ENCODE measurements at places on chromosomes 16 and 17.

DNA sequence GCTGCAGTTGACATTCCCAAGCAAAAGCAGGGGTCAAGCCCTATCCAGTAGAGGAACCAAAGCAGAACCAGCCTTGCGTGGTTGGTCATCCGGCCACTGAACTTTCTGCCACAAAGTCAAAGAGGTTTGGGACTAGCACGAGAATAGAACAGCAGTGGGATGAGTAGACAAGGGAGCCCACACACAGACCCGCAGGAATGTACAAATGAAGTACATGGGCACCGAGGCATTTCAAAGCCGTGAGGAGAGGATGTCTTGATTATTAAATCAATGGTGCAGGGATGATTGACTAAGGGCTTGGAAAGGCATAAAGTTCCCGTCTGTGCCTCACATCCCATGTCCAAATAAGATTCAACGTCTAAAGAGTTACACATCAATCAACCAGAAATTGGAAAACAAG lies 81.8 kb upstream of the TBC1D3K start:
- no peaks in the 10 kb centered on the region for H3K36me3 ChIP-seq
- no peaks in the 10 kb centered on the region for H3K27me3 ChIP-seq
- no peak overlapping the region for H3K4me3 ChIP-seq

DNA sequence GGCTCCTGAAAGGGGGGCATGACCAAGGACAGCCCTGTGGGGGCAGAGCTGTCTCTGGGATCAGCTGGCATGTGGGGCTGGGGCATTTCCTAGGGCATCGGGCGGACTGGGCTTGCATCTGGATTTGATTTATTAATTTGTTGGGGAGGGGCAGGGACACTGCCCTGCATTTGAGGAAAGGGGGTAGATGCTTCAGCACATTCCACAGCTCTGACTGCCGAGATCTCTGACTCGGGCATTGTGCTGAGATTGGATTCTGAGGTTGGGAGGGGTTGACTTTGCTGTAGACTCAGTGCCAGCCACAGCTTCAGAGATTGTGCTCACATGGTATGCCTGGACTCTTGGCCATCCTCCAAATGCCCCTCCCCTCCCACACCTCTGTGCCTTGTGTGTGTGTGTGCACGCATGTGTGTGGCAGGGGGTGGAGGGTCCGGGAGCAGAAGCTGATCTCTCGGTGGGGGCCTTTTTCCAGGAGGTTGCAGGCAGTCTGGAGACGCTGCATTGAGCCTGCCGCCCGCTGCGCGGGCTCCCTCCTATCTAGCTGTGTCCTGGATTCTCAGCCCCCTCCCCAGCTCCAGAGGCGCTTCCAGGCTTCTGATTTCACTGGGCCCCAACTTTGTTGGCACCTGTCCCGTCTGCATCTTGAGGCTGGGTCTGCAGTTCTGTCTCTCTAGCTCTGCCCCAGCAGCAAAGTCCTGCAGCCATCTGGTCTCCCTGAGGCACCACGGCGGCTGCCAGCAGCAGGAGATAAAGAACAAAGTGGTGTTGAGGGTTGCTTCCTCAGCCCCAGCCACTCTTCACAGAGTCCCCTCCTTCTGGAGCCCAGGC lies 14.9 kb downstream of the IGFBP4 start:
- H3K27me3 ChIP-seq = no peaks in the 10 kb centered on the region
- H3K36me3 ChIP-seq = peaks cover 28% of the 10 kb centered on the region
- peak overlapping the region; percentile 78 for H3K27ac ChIP-seq
- H3K4me1 ChIP-seq = peaks cover 71% of the 10 kb centered on the region

DNA sequence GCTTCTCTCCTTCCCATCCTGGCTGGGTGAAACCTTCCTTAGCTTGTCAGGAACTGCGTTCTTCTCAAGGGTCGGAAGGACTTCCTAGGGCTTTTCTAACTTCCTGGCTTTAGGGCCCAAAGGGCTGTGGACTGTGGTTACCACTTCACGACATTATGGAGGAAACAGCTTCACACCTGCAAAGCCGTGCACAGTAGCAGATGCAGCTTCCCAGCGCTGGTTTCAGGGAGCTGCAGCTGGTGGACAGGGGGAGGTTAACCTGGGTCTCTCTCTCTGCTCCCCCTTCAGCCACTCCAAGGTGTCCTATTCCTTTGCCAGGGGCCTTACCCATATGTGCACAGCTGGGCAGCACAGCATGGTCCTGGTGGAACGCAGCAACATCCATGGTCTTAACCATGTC lies 155.8 kb upstream of the CDC42EP4 start:
- DNase-seq = no peak
- no peak overlapping the region for H3K27ac ChIP-seq
- H3K4me3 ChIP-seq = no peak overlapping the region
- H3K27me3 ChIP-seq = no peaks in the 10 kb centered on the region
- H3K4me1 ChIP-seq = no peaks in the 10 kb centered on the region

DNA sequence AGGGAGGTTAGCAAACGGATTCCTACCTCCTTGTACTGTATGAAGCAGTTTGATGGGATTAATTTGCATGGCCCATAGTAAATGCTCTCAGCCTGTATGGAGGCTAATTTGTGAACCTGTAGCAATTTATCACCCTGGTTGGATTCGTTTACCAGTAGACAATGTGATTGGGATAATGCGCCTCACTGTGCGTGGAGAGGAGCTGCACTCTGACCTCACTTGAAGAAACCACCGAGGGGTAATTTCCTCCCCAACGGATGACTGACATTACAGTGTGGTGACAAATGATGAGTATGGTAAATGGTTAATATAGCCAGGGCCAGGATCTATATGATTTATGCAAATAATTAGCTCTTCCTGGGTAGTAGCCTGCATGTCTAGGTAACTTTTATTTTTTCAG lies 479.1 kb upstream of the RBFOX1 start:
- DNase-seq = no peak
- H3K27ac ChIP-seq = no peak overlapping the region
- H3K36me3 ChIP-seq = no peaks in the 10 kb centered on the region
- no peaks in the 10 kb centered on the region for H3K4me1 ChIP-seq
- no peaks in the 10 kb centered on the region for H3K27me3 ChIP-seq

- no peaks in the 10 kb centered on the region for H3K27me3 ChIP-seq
- H3K36me3 ChIP-seq = no peaks in the 10 kb centered on the region
- H3K4me3 ChIP-seq = peak within 1 kb of the TSS; percentile 78
- H3K4me1 ChIP-seq = peaks cover 2% of the 10 kb centered on the region
- DNase-seq = peak; percentile 96
Observed at GRCh38 chr16:81077076-81077940, at the start of gene C16orf46. Gene C16orf46 (minus strand): TSS chr16:81077238. CDS start chr16:81063955, 13,283 bp downstream.

DNA sequence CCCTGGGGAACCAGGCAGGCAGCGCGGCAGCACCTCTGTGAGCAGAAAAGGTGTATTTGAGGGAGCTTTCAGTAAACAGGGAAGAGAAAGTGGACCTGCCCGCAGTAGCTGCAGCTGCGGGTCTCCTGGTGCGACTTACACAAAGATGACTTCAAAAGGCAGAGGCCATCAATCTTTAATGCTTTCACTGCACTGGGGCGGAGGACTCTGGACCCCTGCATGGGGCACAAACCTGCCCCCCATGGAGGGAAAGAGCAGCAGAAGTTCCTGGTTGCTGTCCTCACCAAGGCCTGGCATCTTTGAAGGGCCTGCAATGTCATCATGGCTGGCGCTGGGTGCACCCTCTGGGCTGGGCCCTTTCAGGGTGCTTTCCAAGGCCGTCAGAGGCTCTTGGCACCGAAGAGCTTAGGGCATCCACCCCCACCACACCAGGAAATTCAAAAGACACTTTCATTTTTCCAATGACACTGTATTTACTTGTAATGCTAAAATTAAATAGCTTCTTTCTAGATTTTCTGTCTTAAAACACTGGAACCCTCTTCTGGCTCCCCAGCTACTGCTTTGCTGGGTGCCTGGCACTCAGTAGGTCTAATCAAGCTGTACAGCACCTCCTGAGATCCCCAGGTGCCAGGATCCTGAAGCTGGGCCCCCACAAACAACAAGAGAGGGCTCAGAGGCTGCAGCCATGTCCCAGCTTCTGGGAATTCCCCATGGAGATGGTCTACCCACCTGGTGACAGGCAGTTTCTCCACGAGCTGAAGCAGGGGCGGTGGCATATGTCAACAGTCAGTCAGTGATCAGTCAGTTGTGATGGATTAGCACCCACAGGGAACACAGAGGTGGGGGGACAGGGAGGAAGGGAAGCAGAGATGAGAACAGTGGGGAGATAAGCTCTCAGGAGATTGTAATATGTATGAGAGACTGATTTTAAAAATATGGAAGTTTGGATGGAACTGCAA lies 2.1 kb upstream of the CACNG1 start:
- H3K36me3 ChIP-seq = no peaks in the 10 kb centered on the region
- no peak overlapping the region for H3K27ac ChIP-seq

DNA sequence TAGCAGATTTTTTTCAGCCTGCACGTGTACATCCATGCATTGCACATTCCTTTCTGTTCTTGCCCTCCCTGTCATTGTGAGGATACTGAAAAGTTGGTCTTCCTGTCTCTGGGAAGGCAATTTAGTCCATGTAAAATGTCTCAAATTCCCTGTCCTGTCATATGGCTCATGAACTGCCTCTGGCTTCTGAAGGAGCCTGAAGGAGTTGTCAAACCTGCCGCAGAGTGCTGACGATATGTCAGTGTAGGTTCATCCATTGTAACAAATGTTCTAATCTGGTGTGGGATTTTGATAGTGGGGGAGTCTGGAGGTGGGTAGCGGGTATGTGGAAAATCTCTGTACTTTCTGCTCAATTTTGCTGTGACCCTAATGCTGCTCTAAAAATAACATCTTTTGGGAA lies 59.6 kb downstream of the YPEL2 start:
- no peaks in the 10 kb centered on the region for H3K4me1 ChIP-seq
- DNase-seq = no peak
- H3K36me3 ChIP-seq = no peaks in the 10 kb centered on the region
- H3K27me3 ChIP-seq = no peaks in the 10 kb centered on the region

- H3K4me3 ChIP-seq = no peak overlapping the region
- H3K27me3 ChIP-seq = no peaks in the 10 kb centered on the region
- DNase-seq = no peak
- H3K36me3 ChIP-seq = no peaks in the 10 kb centered on the region
Observed at GRCh38 chr17:67496286-67496685, 119.2 kb downstream of the PITPNC1 start.

DNA sequence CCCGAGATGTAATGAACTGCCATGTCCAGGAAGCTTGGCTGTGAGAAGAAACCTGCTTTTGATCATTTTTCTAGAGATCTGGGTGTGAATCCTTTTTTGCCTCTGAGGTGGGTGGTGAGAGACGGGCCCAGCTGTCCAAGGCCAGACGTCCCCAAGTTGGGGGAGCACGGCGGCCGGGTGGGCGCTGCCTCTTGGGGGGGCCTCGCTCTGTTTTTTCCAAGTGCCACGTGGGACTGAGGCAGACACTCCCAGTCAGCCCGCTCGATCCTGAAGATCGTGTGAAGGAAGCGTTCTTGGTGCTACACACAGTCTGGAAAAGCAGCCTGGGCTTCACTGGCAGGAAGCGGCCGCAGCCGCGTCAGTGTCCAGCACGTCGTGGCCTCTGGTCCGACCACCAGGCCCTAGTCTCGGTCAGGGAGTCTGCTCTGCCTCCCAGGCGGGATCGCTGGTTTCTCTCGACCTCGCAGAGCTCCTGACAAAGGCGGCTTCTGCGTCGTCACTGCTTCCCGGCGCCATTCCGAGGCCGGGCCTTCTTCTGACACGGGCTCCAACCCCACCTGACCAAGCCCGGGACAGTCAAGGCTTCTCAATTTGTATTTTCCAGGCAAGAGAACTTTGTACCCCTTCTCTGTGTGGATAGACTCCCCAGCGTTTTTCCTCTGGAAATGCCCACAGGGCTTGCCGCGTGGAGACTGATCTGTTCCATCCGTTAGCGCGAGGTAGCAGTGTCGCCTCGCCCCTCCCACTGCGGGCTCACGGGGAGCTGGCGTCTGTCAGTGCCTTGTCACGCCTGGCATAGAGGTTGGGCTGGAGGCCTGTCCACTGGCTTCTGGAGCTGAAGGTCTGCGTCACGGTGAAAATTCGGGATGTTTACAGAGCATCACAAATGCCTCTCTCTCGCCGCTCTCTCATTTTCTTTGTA lies 12.4 kb downstream of the PRSS27 start:
- DNase-seq = no peak
- H3K27ac ChIP-seq = no peak overlapping the region
- no peaks in the 10 kb centered on the region for H3K27me3 ChIP-seq
- peaks cover 6% of the 10 kb centered on the region for H3K36me3 ChIP-seq
- H3K4me3 ChIP-seq = no peak overlapping the region

- H3K4me3 ChIP-seq = no peak overlapping the region
- no peaks in the 10 kb centered on the region for H3K36me3 ChIP-seq
- no peak for DNase-seq
- no peaks in the 10 kb centered on the region for H3K27me3 ChIP-seq
- no peak overlapping the region for H3K27ac ChIP-seq
Observed at GRCh38 chr17:841313-841712, 59.2 kb downstream of the MRM3 start.

GRCh38 chr16:1154887-1155331 lies 2.0 kb downstream of the CACNA1H start:
- peaks cover 4% of the 10 kb centered on the region for H3K4me1 ChIP-seq
- peaks cover 6% of the 10 kb centered on the region for H3K27me3 ChIP-seq
- no peak overlapping the region for H3K4me3 ChIP-seq
- no peak for DNase-seq

DNA sequence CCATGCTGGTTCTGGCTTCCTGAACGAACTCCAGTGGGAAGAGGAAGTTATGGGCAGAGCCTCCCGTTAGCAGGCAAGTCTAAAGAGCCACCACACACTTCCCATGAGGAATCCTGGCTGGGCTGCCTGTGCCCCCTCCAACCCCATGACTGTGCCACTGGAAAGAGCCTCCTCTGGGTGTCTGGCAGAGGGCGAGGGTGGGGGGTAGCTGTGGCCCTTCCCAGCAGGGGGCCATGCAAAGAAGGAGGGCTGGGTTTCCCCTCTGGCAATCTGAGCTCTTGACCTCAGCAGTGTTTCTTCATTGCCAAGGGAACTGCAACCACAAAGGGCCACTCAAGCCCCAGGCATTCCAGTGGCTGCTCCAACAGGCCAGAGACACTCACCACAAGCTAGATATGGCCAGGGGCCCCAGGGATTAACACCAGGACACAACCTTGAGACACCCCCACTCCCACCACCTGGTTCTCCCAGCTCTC lies 1.7 kb upstream of the RRAD start:
- DNase-seq = peak; percentile 91
- H3K36me3 ChIP-seq = peaks cover under 1% of the 10 kb centered on the region
- peak overlapping the region; percentile 78 for H3K27ac ChIP-seq
- peaks cover 36% of the 10 kb centered on the region for H3K4me1 ChIP-seq
- H3K27me3 ChIP-seq = peaks cover 2% of the 10 kb centered on the region

DNA sequence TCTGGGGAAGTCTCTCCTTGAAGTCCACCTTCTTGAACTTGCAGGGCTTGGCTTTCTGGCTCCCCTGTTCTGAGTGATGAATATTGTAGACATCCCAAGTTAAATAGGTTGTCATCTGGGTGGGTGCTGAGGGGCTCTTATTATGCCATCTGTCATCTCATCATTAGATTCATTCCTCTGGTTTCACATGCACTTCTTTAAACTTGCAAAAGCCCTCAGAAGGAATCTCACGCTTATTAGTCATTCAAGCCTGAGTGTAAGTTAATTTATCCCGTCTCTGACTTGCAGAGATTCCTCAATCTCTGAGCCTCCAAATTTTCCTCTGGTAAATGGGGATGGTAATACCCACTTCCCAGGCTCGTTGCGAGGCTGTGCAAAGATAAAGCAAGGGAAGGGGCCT lies 5.7 kb downstream of the MGAT5B start:
- H3K27me3 ChIP-seq = peaks cover 17% of the 10 kb centered on the region
- peak; percentile 67 for DNase-seq
- H3K4me1 ChIP-seq = peaks cover 15% of the 10 kb centered on the region
- no peak overlapping the region for H3K4me3 ChIP-seq
- H3K36me3 ChIP-seq = no peaks in the 10 kb centered on the region
